PC-3 (cell line): ENCODE measurements at places on chromosomes 7 and 10.
A peak's percentile ranks its signal among the peaks of the same experiment; 100 is the strongest.

DNA sequence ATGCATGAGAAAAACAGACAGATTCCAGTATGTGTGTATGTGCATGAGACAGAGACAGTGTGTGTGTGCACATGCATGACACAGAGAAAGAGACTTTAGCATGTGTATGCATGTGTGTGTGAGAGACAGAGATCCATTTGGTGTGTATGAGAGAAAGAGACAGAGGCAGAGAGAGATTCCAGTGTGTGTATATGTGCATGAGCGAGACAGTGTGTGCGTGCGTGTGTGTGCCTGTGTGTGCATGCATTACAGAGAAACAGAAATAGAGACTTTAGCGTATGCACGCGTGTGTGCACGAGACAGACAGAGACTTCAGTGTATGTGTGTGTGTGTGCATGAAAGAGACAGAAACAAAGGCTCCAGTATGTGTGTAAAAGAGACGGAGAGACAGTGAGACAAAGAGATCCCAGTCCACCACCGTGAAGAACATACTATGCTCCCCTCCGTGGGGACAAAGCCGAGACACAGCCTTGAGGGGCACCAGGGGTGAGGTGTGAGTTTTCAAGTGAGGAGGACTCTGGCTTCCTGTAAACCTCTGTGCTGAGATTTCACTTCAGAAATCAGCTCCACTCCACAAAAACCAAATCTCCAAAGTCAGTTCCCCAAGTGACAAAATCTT lies 188.9 kb downstream of the GRID1 start:
- no peaks in the 10 kb centered on the region for H3K36me3 ChIP-seq
- H3K27me3 ChIP-seq = peaks cover 17% of the 10 kb centered on the region
- no peak overlapping the region for H3K27ac ChIP-seq
- DNase-seq = no peak
- no peak overlapping the region for H3K4me3 ChIP-seq
- no peaks in the 10 kb centered on the region for H3K4me1 ChIP-seq

- H3K27ac ChIP-seq = peak overlapping the region; percentile 77
- no peak for DNase-seq
- peaks cover 26% of the 10 kb centered on the region for H3K27me3 ChIP-seq
- no peaks in the 10 kb centered on the region for H3K36me3 ChIP-seq
- no peak overlapping the region; the same call in 1 of the 2 replicates for H3K4me3 ChIP-seq
Measured at GRCh38 chr10:78550716-78551115, 517.1 kb downstream of the RPS24 start.

GRCh38 chr10:88115407-88115806 lies 252.0 kb downstream of the PTEN start:
- DNase-seq = no peak
- no peak overlapping the region for H3K4me3 ChIP-seq
- no peak overlapping the region for H3K27ac ChIP-seq

- H3K4me1 ChIP-seq = no peaks in the 10 kb centered on the region
- H3K27ac ChIP-seq = no peak overlapping the region
- no peaks in the 10 kb centered on the region for H3K27me3 ChIP-seq
- H3K4me3 ChIP-seq = no peak overlapping the region
- H3K36me3 ChIP-seq = no peaks in the 10 kb centered on the region
Measured at GRCh38 chr10:128981881-128982615, 485.0 kb upstream of the MGMT start.

- no peak for DNase-seq
- H3K27ac ChIP-seq = no peak overlapping the region
- H3K4me3 ChIP-seq = no peak overlapping the region
- no peaks in the 10 kb centered on the region for H3K4me1 ChIP-seq
Measured at GRCh38 chr10:43839973-43840372, 191.3 kb upstream of the ZNF32 start.

DNA sequence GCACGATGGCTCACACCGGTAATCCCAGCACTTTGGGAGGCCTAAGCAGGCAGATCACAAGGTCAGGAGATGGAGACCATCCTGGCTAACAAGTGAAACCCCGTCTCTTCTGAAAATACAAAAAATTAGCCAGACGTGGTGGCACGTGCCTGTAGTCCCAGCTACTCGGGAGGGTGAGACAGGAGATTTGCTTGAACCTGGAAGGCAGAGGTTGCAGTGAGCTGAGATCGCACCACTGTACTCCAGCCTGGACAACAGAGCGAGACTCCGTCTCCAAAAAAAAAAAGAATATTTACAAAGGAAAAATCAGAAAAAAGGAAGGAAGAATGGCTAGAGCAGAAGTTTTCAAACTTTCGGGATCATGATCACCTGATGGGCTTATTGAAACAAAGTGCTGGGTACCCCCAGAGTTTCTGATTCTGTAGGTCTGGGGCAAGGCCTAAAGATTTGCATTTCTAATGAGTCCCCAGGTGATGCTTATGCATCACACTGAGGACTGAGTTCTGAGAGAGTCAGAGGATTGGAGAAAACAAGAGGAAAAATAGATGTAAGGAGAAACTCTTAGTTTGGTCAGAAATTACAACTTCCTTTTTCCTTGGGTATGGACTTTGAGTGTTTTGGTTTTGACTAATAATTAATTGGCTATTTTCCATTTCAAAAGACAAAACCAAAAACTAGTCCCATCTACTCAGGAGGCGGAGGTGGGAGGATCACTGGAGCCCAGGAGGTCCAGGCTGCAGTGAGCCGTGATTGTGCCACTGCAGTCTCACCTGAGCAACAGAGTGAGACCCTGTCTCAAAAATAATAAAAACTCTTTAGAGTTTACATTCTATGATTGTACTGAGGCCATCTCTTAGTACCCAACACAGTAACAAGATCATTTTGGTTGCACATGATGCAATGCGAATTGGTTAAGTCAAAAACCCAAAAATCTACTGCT lies 14.4 kb downstream of the MARCHF5 start:
- H3K4me3 ChIP-seq = no peak overlapping the region
- H3K4me1 ChIP-seq = no peaks in the 10 kb centered on the region
- no peak overlapping the region for H3K27ac ChIP-seq
- no peak for DNase-seq

GRCh38 chr7:106767078-106767477 lies 98.0 kb upstream of the PIK3CG start:
- no peaks in the 10 kb centered on the region for H3K36me3 ChIP-seq
- H3K4me1 ChIP-seq = peaks cover 28% of the 10 kb centered on the region
- no peak for DNase-seq

DNA sequence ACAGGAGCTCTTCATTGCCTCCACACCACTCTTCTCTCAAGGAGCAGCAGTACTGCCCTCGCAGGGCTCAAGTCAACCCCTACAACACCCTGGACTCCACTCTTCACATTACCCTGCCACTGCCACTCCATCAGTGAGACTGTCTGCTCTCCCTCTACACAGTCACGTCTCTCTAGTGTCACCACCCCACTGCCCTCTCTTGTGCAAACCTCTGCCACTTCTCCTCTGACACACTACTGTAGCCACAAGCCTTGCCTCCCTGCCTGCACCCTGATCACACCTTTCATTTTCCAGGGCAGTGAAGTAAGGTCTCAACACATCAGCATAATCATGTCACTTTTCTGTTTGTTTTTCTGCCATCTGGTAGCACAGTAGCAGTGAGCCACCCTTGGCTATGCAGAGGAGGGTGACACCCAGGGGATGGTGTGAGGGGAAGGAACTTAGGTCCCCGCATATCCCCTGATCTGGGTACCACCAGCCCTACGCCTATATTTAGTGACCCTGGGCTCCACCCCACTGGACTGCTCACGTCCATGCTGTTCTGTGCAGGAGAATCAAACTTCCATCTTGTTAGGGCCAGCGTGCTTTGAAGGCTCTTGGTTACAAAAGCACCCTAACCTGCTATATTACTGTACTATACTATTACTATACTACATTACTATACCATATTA lies 1.6 kb downstream of the C10orf143 start:
- H3K27me3 ChIP-seq = no peaks in the 10 kb centered on the region
- H3K4me3 ChIP-seq = peak overlapping the region; percentile 92
- peaks cover 13% of the 10 kb centered on the region for H3K4me1 ChIP-seq
- no peaks in the 10 kb centered on the region for H3K36me3 ChIP-seq

- no peaks in the 10 kb centered on the region for H3K27me3 ChIP-seq
Measured at GRCh38 chr7:69172357-69173077, 425.8 kb upstream of the AUTS2 start.

DNA sequence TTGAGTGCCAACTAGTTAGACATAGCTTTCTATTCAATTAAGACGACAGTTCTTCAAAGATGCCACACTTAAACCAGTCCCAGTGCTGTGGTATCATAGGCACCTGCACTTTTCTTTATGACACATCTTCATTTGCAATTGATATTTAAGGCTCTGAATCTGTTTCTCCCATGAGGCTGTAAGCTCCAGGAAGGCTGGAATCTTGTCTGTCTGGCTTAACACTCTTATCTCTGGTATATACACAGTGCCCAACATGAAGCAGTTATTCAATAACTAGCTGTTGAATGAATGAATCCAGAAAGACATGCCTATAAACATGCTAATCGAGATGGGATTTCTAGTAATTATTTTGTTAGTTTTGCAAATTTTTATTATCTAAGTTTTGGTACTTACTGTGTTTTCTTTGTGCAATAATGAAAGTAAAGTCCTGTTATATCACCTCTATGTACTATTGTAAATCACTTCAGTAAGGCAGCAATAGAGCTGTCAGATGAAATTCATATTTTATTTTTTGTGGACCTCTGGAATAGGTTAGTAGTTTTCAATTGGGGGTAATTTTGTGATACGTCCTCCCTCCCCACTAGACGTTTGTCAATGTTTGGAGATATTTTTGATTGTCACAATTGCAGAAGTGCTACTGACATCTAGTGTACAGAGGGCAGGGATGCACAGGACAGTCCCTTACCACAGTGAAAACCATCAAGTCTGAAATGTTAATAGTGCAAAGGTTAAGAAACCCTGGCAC lies 51.3 kb upstream of the STEAP4 start:
- H3K27me3 ChIP-seq = no peaks in the 10 kb centered on the region
- no peak overlapping the region for H3K27ac ChIP-seq
- 0 out of 2 replicates have a peak, but pooled peaks cover 6% of the 10 kb centered on the region for H3K4me1 ChIP-seq

- H3K36me3 ChIP-seq = no peaks in the 10 kb centered on the region
- H3K27ac ChIP-seq = no peak overlapping the region
- no peaks in the 10 kb centered on the region for H3K27me3 ChIP-seq
- no peak overlapping the region for H3K4me3 ChIP-seq
- DNase-seq = no peak
Measured at GRCh38 chr10:2994221-2994961, 73.0 kb upstream of the PFKP start.

DNA sequence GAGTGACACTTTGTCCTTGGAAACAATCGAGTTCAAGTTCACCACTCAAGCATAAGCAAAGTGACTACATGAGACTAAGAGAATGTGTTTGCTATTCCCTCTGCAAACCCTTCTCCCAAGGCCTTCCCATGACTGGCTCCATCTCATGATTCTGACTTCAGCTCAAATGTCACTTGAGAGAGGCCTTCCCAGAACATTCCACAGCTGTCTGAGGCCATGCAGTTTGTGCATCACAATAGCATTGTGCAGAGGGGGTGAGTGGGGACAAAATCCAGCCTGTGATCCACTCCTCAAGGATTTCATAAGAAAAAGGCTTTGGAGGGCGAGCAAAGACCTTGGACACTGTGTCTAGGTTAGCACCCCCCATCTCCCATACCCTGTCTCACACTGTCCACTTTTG lies 6.9 kb upstream of the LRMDA start:
- H3K27me3 ChIP-seq = no peaks in the 10 kb centered on the region
- no peaks in the 10 kb centered on the region for H3K36me3 ChIP-seq
- H3K4me3 ChIP-seq = no peak overlapping the region

DNA sequence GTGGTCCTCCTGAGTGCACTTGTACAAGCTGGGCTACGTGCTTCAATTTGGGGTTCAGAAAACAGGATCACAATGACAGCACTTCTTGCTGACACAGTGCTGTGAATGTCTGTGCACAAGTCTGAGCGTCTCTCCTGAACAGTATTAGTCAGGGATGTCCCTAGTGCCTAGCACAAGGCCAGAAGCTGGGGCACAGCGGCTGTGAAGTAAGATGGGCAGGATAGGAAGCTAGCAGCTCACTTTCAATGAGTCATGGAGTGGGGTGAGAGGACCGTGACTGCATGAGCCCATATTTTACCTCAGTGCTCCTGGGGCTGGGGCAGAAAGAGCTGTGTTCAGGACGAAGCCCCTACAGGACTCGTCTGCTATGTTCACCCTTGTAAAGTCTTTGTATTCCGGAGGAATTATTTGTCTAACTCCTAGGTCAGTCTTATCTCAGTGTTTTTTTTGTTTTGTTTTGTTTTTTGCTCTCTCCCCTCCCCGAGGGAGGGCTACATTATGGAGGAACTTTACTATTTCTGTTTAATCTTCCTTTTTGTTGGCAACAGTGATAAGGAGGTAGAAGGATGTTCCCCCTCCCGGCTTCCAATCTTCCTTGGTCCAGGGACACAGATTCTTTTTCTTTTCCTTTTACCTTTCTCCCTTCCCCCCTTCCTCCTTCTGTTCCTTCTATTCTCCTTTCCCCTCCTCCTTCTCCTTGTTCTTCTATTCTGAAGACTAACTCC lies 2.8 kb upstream of the LRMDA start:
- peaks cover 5% of the 10 kb centered on the region; the same call in 1 of the 2 replicates for H3K4me1 ChIP-seq
- H3K4me3 ChIP-seq = no peak overlapping the region
- no peak overlapping the region for H3K27ac ChIP-seq
- peak; percentile 58 for DNase-seq

GRCh38 chr10:80964955-80965614 lies 427.4 kb downstream of the SH2D4B start:
- no peak overlapping the region for H3K4me3 ChIP-seq
- no peaks in the 10 kb centered on the region for H3K4me1 ChIP-seq
- H3K36me3 ChIP-seq = no peaks in the 10 kb centered on the region
- DNase-seq = no peak
- no peak overlapping the region for H3K27ac ChIP-seq
- no peaks in the 10 kb centered on the region for H3K27me3 ChIP-seq

DNA sequence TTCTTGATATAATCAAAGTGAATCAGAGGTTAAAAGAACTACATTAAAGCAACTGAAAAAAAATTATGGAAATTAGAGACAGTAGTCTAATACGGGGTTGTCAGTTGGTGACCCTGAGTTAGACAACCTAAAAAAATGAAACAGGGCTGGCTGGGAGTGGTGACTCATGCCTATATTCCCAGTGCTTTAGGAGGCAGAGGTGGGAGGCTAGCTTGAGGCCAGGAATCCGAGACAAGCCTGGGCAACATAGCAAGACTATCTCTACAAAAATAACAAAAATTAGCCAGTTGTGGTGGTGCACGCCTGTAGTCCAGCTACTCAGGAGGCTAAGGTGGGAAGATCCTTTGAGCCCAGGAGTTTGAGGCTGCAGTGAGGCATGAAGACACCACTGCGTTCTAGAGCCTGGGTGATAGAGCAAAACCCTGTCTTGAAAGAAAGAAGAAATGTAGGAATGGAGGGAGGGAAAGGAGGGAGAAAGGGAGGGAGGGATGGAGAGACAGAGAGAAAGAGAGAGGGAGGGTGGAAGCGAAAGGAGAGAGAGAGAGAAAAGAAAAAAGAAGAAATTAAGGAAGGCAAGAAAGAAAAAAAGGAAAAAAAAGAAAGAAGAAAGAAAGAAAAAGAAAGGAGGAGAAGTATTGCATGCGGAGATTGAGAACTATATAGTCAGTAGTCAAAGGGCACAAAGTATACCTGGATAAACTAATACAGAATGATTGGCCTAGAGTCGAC lies 166.1 kb downstream of the TPST1 start:
- H3K27ac ChIP-seq = no peak overlapping the region
- H3K4me3 ChIP-seq = no peak overlapping the region
- DNase-seq = no peak
- no peaks in the 10 kb centered on the region for H3K4me1 ChIP-seq

- no peaks in the 10 kb centered on the region for H3K27me3 ChIP-seq
- peaks cover 15% of the 10 kb centered on the region for H3K4me1 ChIP-seq
- no peak overlapping the region for H3K27ac ChIP-seq
- DNase-seq = no peak
- no peak overlapping the region for H3K4me3 ChIP-seq
- no peaks in the 10 kb centered on the region for H3K36me3 ChIP-seq
Measured at GRCh38 chr7:140883378-140883777, 41.4 kb downstream of the BRAF start.
